ENCODE measurements at places on chromosomes 11 and 22. TPM values are rescaled to one million over a fixed set of nuclear protein-coding genes. Genes with fewer than 3 reads are reported as not detected.

AMPD3 gene
- total RNA-seq = 9.9 TPM

C11orf91 gene
- 0.33 TPM for total RNA-seq

DGAT2 gene
- total RNA-seq = 6.4 TPM

NEFH gene
- 0.44 TPM for total RNA-seq

SPTBN2 gene
- total RNA-seq = 1.2 TPM

SMTNL1 gene
- total RNA-seq = not detected

PACSIN3 gene
- 31.3 TPM for total RNA-seq

INPP5J gene
- under 0.01 TPM for total RNA-seq

ASPHD2 gene
- 2.2 TPM for total RNA-seq

OR51E2 gene
- not detected for total RNA-seq

TSPO gene
- total RNA-seq = 288 TPM

ZC3H7B gene
- 39.6 TPM for total RNA-seq

All from smooth muscle cell of trachea (primary cell).